Left ventricle myocardium superior (tissue), 1 donor: ENCODE measurements at places on chromosomes 3 and 15. TPM values are rescaled to one million over a fixed set of nuclear protein-coding genes. Genes with fewer than 3 reads are reported as not detected.

DNA sequence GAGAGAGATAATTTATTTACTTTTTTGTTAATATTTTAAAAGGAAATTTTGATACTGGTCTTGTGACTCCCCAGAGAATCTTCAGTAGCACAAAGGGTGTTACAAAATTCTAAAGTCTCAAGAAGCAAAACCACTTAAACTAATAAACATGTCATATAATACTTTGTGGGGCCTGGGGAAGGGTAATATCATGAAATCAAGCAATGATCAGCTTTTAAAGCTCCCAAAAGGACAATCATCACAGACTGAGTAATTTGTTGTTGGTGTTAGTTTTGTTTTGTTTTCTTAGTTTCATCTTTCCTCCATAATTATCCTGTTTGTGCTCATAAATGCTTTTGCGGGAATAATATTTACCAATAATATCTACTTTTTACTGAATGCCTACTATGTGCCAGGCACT, 55.0 kb downstream of the TMEM212 start:
- no peak for DNase-seq

GRCh38 chr3:24475925-24476324, 18.7 kb downstream of the THRB start:
- no peak for DNase-seq

- no peak for DNase-seq
These were observed 516.6 kb downstream of the EPHB1 start for GRCh38 chr3:135311699-135312098.

GRCh38 chr3:178709051-178709450, 172.8 kb downstream of the KCNMB2 start:
- DNase-seq = no peak

- DNase-seq = no peak
These were observed 214.1 kb downstream of the SHQ1 start for GRCh38 chr3:72634128-72634527.

- DNase-seq = no peak
These were observed 50.5 kb upstream of the CCDC174 start for GRCh38 chr3:14600856-14601610.

GRCh38 chr3:157469561-157470294, 33.1 kb downstream of the PTX3 start:
- no peak for DNase-seq

- DNase-seq = no peak
These were observed 1.3 kb upstream of the ITPR1 start for GRCh38 chr3:4491855-4492207.

DNA sequence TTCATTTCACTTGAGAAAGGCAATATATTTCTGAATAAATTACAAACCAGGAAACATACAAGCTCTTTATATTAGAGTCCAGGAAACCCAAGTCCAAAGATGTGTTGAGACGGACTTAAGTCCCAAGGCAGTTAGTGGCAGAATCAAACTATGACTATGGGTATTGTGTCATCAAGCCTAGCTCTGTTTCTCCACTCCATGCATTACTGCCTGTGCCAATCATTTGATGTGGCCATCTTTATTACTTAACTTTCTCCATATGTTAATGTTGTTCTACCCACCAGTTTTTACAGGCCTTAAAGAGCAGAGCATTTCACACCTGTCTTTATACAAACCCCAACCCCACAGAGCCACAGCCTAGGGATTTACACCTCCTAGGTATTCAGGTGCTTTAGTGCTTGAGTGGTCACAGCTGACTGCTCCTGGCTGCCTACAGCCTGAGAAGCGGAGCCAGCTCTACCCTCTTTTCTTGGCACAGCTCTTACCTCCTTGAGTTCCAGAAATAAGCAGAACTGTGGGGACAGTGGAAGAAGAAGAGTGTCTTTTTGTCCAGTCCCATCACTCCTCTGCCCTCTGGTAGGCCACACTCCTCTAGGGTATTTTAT, 92.1 kb downstream of the DTWD1 start:
- DNase-seq = no peak

DNA sequence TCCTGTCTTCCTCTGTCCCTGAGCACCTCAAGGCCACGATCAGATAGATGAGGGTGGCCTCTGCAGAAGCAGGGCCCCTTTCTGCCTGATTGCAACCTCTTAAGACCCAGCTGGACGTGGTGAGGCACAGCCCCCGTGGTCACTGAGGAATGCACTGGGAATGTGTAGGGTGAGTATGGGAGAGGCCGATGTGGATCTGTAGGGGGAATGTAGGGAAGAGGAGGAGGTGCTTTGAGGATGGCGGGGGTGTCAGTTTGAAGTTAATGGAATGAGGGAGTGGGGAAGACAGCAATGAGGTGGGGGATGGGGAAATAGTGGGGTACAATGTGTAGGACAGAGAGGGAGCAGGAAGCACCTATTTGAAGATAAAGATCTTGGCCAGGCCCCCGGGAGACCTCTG, 785 bp upstream of the IQCF5 start:
- DNase-seq = no peak

The EFCC1 gene
- 3.0 TPM for total RNA-seq

DNA sequence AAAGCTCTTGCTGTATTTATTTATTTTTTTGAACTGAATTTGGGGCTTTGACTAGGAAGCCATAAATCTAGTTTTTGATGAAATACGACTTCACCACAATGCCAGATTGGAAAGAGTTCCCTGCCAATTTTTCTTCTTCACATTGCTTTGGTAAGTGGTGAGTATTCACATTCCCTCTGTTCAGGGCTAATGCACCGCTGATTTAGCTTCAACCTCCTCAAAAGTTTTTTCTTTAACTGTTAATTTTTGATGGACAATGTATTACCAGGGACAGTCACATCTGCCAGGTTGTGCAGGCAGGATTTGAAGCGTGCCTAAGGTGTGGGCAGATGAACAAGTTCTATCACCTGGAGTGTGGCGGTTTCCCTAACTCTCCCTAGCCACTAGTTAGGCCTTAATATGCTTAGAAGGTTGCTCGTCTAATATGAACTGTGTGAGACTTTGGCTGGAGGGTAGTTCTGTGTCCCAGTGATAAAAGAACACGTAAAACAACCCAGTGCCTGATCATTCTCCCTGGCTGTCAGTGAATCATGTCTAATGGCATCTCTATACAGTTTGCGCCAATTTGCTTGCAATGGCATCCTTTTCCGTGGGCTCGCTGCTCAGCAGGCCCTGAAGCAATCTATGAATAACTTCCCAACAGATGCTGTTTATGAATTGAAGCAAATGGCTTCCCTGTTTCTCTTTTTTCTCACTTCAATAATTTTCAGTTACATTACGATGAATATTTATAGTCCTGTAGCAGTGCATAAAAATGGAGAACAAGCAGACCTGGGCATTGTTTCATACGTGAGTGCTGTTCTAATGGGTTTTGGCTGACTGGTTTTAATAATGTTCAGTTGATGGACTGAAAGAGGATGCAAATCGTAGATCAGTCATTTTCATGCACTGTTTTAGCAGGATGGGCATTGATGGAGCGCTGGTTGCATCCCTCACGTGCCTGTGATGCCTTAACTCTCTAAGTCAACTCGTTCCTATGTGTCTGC, 243.2 kb upstream of the SUCLG2 start:
- no peak for DNase-seq

- no peak for DNase-seq
These were observed 27.6 kb downstream of the CNOT10 start for GRCh38 chr3:32712506-32713055.

GRCh38 chr3:149271669-149272068, 50.0 kb upstream of the CP start:
- no peak for DNase-seq

DNA sequence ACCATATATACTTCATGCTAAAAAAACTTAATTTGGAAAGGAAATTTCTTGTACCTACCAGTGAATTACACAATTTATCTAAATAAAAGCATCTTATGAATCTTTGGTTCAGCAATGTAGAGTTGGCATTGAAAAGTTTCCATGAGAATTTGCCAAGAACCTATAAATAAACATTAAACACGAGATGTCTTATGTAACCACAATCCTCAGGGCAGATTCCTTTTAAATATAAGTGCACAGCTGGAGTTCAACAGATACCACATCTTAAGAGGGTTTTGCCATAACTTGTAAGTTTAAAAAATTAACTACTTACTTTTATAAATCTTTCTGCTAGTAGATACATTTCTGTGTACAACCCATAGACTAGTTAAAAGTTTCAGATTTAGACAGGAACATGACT, 499.3 kb upstream of the ARRDC4 start:
- no peak for DNase-seq
